ENCODE measurements at places on chromosomes 6 and 20.

GRCh38 chr20:62887152-62887859 is 25.7 kb upstream of the TCFL5 start:
- H3K36me3 ChIP-seq: peaks cover 65% of the 10 kb centered on the region
- H3K27ac ChIP-seq: peak overlapping the region; percentile 39
- peak; percentile 53 for DNase-seq

DNA sequence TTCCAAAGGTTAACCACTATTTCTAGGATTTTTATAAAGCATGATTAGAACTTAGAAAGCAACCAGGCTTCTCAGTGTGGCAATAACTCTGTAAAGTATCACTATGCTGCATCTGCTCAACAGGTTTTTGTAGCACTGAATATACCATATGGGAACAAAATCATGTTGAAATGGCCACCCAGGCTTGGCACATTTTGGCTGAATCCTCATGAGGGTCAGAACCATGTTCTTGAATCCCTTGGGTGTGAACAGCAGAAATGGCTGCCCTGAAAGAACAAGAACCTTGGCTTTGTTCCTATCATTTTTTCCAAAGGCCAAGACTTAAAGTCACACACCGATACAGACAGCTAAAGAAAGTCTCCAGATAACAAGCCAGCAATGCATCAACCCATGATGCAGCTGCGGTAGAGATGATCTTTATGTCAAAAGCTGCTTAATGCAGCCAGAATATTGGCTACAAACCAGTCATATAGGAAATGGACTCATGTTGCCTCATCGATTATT is 283.0 kb upstream of the NOX3 start:
- DNase-seq: no peak
- H3K27me3 ChIP-seq: no peaks in the 10 kb centered on the region
- H3K36me3 ChIP-seq: no peaks in the 10 kb centered on the region
- H3K27ac ChIP-seq: no peak overlapping the region

- H3K4me1 ChIP-seq: peaks cover 66% of the 10 kb centered on the region
- H3K27ac ChIP-seq: peak overlapping the region; percentile 99
- peak; percentile 35 for DNase-seq
- peak overlapping the region; percentile 87 for H3K4me3 ChIP-seq
- no peaks in the 10 kb centered on the region for H3K27me3 ChIP-seq
These were observed 44.3 kb downstream of the OR2B2 start for GRCh38 chr6:27867945-27868300.

GRCh38 chr6:105890521-105891244 is 195.5 kb upstream of the PRDM1 start:
- H3K27ac ChIP-seq: no peak overlapping the region
- peaks cover 11% of the 10 kb centered on the region for H3K27me3 ChIP-seq
- H3K36me3 ChIP-seq: no peaks in the 10 kb centered on the region
- no peak for DNase-seq
- H3K4me3 ChIP-seq: no peak overlapping the region

Measured in activated CD8-positive, alpha-beta T cell treated with anti-CD3 and anti-CD28 coated beads, Interleukin-2, amount 10 ng/mL, durations not matched to agents 7 days and 5 days (primary cell).